NCI-H1930 (cell line): ENCODE measurements at places on chromosomes 6 and 20.
A peak's percentile ranks its signal among the peaks of the same experiment; 100 is the strongest.

DNA sequence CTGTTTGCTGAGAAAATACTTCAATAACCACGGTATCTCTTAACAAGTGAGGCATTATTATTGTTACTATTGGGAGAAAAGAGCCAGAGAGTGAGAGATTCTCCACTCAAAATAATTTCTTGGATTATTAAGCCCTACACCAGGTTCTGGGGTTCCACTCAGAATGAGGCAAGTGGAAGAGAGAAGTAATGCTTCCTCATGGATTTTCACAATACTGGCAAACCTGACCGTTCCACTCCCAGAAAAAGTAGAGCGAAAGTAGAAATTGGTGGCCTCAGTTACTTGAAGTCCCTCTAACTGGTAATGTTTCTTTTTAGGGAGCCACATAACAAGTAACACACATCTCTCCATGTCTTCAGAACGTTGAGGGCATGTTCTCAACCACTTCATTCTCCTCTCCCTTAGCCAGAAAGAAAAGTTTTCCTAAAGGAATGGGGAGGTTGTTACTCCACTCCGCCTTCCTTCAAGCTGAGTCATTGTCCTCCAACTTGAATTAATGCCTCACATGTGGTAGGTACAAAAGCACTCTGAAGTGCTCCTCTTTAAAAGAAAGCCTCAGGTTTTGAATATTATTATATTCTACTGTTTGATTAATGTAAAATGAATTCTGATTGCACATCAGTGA, 1.9 kb downstream of the BAG2 start:
- no peak for DNase-seq

DNA sequence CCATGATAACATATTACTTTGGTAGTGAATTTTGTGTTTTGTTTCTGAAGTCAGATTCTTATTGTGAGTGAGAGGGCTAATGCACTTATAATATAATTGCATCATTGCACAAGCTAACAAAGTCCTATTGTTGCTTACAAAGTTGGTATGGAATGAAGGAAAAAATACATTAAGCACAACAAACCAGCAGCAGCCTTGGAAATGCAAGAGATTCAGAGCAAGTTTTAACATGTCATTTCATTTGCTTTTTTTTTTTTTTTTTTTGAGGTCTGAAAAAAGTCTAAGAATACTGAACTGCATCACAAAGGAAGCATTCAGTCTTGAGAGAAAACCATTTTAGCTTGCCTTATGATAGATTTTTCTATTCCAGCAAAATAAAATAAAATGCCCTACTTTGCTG, 57.6 kb downstream of the PLCB4 start:
- no peak for DNase-seq

GRCh38 chr6:71524201-71524600, 235.6 kb downstream of the OGFRL1 start:
- no peak for DNase-seq

- no peak for DNase-seq
Measured at GRCh38 chr20:64232794-64233193, 22.8 kb upstream of the PCMTD2 start.

GRCh38 chr6:4948781-4949450, 54.9 kb downstream of the RPP40 start:
- no peak for DNase-seq

GRCh38 chr6:42294759-42295158, 77.1 kb upstream of the MRPS10 start:
- no peak for DNase-seq

DNA sequence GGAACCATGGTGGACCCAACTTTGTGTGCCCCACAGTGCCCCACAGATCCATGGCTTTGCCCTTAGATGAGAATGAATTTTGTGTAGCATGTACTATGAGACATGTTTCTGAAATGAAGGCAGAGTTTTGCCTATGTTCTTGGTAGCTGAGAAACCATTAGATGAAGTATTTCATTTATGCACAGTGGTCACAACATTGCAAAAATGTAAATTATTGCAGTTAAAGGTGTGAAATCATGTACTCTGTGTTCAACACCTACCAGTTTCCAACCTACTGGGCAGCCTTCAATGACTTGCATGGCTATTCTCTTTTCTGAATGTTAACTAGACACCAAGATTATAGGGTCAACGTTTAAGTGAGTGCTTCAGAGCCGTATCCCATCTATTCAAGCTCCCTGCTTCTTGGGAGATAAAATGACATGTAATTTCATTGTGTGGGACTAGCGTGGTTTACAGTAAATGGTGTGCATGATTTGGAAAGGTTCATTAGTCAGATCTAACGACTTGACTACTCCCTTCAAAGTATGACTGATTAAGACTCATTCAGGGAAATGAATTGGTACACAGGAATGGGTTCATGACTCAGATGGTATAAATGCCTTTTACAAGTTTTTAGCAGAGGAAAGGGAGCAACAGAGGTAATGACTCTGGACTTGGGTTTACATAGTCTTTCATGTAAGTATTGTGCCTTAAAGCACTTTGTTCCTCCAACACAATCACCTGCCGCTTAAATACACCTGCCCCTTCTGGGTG, 106.1 kb upstream of the AKIRIN2 start:
- DNase-seq: no peak

DNA sequence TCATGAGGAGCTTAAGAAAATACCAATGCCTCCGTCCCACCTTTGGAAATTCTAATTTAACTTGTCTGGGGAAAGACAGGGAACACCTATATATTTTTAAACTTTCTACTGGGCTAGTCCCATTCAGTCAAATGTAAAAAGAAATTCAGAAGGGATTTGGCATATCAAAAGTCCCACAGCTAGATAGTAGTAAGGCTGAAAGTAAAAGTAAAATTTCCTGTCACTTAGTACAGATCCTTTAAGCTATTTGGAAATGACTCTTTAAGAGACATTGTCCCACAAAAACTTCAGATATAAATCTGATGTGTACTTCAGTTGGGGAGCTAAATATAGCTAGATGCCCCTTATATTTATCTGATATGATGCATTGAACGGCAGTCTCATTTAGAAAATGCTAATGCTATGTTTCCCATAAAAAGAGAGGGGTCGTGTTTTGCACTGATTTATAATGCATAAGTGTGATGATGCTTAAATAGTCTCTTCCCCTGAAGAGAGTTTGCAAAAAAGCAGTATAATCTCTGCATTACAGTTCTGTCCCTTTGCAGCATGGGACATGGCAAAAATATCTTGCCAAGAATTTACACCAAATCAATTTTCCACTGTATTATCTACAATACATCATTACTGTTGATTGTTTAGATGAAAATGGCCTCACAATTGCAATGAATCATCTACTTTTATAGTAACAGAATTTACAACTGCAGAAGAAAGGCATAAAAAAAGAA, 860.8 kb upstream of the MAP3K7 start:
- no peak for DNase-seq

DNA sequence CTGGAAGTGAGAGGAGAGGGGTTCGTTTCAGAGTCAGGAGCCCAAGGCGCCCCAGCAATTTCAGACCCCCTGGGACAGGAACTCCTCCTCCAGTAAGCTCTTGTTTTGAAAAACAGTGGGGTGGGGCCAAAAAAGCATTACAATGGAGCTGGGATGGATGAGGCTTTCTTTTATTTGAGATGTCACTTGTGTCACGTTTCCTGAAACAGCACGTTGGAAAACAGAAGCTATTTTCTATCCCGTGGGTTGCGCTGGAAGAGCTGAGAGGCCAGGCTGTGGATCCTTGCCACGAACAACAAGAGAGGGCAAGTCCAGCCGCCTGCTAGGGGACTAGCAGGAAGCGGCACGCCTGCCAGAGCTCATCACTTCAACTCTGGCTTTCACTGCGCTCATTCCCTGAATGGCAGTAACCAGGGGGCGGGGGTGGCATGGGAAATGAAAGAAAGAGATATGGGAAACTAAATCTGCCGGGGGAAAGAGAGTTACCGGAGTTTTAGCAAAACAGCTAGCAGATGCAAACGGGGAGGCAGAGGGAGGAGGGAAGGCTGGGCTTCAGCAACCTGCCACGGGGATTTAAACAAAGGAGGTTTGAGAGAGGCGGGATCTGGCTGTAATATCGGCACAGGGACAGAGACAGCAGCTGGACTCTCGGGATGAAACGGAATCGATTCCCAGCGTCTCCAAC, 34.6 kb downstream of the GCNT2 start:
- peak; percentile 45 for DNase-seq

GRCh38 chr6:157967020-157967419, 14.6 kb upstream of the SYNJ2 start:
- peak; percentile 23 for DNase-seq

GRCh38 chr20:56350842-56351241, 7.9 kb upstream of the FAM210B start:
- no peak for DNase-seq

DNA sequence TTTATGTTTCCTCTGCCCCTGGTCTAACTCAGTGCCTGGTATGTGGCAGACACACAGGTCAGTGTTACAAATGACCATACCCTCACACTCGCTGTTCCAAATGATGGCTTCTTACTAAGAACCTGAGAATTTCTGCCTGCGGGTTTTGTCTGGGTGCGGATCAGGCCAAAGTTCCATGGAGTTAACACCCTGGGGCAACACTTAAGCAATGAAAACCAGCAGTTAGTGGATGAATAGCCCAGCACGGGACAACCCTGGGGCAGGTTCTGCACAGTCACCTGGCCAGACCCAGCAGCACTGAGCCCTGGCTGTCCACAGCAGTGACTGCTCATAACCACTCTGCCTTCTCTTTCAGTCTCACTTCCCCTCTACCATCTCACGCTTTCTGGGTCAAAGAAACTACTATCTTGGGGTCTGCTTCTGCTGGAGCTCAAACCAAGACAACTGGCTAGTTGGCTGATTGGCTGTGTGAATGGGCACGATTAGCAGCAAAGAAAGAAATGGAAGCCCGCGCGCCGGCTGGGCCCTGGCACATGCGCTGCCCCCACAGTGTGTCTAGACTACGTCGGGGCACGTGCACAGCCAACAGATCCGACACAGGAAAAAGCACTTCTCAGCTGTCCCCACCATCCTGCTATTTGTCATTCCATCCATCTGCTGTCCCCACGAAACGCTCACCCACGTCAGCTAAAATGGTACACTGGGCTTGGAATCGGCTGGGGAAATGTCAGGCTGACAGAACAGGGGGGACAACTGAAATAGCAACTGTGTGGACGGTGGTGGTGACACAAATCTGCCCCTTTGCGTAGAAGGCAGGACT, 36.6 kb downstream of the MGME1 start:
- no peak for DNase-seq

GRCh38 chr6:91029211-91029610, 442.3 kb upstream of the MAP3K7 start:
- DNase-seq: no peak

- peak; percentile 35 for DNase-seq
Measured at GRCh38 chr20:45036044-45036755, 64.7 kb downstream of the KCNS1 start.

DNA sequence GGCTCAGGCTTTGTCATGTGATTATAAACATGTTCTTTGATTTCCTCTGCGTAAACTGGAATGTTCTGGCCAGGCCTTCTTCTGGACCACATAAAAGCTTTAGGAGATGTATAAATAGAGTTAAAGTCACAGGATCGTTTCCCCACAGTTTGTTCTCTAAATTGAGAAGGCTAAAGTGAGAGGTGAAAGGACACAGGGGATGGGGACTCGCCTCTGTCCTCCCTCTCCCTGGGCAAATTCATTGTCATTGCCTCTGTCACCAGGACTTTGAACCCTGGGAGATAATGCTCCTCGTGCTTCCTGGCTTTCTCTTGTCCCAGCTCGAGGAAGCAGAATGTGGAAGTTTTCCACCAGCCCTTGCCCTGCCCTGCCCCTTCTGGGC, 20.3 kb upstream of the ZFAND3 start:
- DNase-seq: no peak

DNA sequence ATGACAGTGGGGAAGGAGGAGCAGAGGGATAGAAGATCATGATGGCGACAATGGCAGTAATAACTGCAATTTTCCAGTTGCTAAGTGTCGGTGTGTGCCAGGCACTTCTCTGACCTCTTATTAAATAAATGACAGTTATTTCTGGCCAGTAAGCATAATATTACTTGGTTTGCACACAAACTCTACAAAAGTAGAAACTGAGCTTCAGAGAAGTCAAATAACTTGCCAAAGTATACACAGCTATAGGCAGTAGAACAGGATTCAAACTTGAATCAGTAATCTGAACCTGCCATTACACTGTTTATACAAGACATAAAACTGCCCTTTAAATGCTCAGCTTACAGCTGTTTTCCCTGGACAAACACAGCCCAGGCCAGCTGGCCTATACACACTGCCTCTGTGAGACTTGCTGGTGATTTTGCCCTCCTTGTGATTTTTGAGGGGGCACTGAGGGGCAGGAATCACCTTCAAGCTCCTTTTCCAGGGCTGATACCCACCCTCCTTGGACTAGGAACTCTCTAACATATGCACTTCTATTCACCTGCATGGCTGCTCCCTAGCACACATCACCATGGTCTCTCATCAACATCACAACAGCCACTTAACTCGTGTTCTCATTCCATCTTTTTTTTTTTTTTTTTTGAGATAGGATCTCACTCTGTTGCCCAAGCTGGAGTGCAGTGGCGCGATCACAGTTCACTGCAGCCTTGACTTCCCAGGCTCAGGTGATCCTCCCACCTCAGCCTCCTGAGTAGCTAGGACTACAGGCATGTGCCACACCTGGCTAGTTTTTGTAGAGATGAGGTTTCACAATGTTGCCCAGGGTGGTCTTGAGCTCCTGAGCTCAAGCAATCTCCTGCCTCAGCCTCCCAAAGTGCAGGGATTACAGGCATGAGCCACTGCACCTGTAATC, 63.6 kb downstream of the SLC23A2 start:
- peak; percentile 48 for DNase-seq

DNA sequence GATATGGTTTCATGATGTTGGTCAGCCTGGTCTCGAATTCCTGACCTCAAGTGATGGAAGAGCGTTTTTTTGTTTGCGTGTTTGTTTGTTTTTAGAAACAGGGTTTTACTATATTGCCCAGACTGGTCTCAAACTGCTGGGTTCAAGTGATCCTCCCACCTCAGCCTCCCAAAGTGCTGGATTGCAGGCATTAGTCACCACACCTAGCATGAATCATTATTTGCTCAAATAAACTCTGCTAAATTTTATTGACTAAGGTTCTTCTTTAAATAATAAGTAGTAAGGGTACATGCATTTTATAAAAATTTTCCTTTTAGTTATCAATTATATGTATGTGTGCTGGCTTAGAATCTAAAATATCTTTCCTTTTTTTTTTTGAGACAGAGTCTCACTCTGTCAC, 52.9 kb downstream of the ZBTB9 start:
- DNase-seq: no peak

GRCh38 chr6:7224731-7225130, 88.3 kb downstream of the SSR1 start:
- no peak for DNase-seq

GRCh38 chr20:38973645-38974044, 11.5 kb downstream of the DHX35 start:
- DNase-seq: no peak

DNA sequence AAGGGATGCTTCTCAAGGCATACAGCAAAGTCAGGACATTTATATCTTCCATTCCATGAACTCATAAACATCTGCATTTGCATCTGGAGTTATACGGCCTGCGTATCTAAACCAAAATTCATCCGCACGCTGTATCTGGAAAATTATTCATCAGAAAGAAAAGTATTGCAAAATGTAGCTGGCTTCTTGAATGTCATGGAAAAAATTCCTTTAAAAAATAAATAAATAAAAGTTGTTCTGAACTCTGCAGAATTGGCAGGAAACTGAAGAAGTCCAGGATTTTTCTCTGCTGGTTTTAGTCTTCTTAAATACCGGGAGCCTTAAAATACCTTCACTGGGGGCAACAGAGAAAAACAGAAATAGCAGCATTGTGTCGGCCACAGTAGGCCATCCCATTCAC, 23.7 kb upstream of the FOXF2 start:
- DNase-seq: no peak
